ENCODE measurements at places on chromosomes 7 and 10.

DNA sequence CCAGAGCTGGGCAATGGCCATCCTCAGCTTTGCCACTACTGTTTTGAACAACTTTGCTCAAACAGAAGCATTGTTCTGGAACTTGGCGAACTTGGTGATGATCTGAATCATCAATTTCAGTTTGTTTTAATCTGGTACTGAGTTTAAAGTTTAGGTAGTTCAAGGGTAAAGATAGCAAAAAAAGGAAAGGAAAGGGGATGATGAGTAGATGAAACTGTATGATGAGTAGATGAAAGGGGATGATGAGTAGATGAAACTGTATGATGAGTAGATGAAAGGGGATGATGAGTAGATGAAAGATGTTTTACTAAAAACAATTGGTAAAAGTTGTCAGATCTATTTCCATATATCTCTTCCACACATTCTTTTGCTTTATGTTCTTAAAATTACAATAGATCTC is 737.0 kb downstream of the LRMDA start:
- DNase-seq: no peak

GRCh38 chr10:93352638-93353383 is 129.3 kb downstream of the MYOF start:
- DNase-seq: peak; percentile 49

GRCh38 chr10:127755753-127756152 is 18.8 kb downstream of the FOXI2 start:
- DNase-seq: no peak

DNA sequence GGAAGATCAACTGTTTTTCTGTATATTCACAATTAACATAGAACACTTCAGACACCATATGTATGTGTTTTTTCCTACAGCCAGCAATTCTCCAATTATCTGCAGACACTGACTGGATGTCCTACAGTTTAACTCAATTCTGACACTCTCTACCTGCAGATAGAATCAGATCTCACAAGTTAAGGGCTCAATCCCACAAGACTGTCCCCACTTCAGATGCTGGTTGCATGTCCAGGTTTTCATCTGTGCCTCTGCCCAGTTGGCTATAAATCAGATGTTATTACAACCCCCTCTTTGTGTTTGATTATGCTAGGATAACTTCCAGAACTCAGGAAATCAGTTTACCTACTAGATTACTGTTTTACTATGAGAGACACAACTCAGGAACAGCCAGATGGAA is 295.9 kb downstream of the TWIST1 start:
- no peak for DNase-seq

- peak; percentile 89 for DNase-seq
These were observed 252.0 kb upstream of the GRB10 start for GRCh38 chr7:51034521-51035264.

DNA sequence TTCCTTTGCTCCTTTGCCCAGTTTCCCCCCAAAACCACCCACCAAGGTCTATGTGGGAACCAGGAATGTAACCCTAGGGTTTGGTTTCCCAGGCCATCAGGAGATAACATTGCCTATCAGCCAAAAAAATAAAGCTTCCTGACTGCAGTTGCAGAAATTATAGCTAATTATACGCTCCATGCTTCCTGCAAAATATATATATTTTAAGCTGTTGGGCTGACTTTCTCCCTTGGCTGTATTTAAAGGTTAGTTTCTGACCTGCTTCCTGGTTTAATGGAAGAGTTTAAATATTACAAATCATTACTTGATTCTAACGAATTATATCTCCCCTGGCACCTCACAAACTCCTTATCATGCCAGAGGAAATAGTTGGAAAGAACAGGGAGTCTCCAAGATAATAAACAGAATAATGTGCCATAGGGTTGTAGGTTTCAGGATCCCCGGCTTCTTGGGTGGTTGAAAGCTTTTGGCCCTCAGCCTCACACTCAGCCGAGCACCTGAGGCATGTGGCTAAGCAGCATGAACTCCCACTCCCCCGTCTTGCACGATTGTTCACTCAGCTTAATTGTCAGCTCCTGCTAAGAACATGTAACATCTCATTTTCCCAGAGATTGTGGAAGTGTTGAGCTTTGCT is 79.9 kb downstream of the FZD1 start:
- DNase-seq: no peak

- DNase-seq: no peak
These were observed 282.8 kb upstream of the MGMT start for GRCh38 chr10:129184196-129184595.

GRCh38 chr7:370259-370625 is 80.3 kb downstream of the FOXL3 start:
- DNase-seq: no peak

- DNase-seq: peak; percentile 51
These were observed 25.8 kb downstream of the TES start for GRCh38 chr7:116236020-116236630.

DNA sequence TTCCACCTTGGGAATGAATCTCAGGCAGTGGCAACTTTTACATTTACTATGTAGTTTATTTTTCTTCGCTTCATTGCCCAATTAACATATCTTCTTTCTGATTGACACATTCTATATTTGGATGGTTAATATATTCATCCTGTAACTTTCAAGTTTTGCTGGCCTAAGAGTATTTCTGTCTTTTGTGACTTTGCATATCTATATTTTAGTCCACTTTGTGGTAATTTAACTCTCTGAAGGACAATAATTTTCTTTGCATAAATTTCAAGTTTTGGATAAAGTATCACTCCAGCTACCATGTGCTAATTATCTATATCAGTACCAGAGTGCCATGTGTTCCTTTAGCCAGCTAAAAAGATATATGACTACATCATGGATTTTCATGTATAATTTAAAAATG is 151.5 kb upstream of the KAT6B start:
- DNase-seq: no peak
